ENCODE measurements at places on chromosomes 7 and 10. TPM values are rescaled to one million over a fixed set of nuclear protein-coding genes. Genes with fewer than 3 reads are reported as not detected.

The MYH16 gene
- not detected for polyA plus RNA-seq

The NAT16 gene
- not detected for polyA plus RNA-seq

The FAM241B gene
- polyA plus RNA-seq = 5.3 TPM

The MSMB gene
- not detected for polyA plus RNA-seq

The NRCAM gene
- 0.15 TPM for polyA plus RNA-seq

The ZC3HAV1L gene
- 0.80 TPM for polyA plus RNA-seq

- no peak for DNase-seq
These were observed 94.6 kb upstream of the SMNDC1 start for GRCh38 chr10:110399106-110399964.

DNA sequence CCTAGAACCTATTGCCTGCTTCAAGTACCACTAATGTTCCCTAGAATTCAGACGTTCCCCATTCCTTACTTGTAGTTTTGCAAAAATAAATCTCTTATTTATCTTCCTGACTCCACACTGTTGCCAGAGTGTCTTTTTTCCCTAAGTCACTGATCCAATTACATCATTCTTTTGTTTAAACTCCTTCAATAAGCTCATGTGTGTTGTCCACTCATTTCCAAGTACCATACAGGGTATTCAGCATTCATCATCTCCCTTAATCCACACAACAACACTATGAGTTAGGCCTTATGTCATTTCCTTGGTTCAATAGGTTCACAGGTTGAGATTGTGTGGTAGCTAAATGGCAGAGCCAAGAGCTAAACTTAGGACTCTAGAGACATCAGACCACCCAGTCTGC is 119.9 kb upstream of the RHOBTB1 start:
- DNase-seq = no peak

DNA sequence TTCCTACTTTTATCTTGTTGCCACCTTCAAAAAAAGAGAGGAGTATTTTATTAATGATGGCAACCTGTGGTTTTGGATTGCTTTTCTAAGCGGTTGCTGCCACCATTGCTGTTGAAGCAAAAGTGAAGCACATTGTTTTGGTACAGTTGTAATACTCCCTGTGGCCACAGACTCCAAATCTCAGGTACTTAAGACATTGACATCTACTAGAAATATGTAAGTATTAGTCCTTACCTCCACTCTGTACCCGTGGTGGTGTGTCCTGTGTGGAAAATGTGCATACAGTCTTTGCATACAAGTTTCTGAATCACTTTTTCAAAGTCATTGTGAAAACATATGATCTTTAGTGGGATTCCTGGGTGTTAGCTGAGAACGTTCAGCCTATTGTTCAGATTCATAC is 85.7 kb downstream of the ANLN start:
- DNase-seq = no peak

DNA sequence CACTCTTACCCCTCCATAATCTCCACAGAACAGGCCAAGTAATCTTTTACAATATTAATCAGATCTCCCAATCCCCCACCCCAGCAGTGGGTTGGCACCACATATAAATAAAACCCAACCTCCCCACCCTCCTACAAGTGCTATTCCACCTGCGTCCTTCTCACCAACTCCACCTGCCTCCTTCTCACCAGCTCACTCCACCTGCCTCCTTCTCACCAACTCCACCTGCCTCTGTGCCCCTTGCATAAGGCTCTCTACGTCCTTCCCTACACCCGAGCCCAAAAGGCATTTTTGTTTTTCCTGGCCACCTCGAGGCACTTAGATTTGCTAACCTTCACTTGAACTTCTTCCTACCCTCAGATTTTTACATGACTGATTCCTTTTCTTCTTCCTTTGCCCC is 89.7 kb downstream of the ATE1 start:
- DNase-seq = no peak

- no peak for DNase-seq
These were observed 49.9 kb downstream of the DNAJC1 start for GRCh38 chr10:21953585-21954057.

DNA sequence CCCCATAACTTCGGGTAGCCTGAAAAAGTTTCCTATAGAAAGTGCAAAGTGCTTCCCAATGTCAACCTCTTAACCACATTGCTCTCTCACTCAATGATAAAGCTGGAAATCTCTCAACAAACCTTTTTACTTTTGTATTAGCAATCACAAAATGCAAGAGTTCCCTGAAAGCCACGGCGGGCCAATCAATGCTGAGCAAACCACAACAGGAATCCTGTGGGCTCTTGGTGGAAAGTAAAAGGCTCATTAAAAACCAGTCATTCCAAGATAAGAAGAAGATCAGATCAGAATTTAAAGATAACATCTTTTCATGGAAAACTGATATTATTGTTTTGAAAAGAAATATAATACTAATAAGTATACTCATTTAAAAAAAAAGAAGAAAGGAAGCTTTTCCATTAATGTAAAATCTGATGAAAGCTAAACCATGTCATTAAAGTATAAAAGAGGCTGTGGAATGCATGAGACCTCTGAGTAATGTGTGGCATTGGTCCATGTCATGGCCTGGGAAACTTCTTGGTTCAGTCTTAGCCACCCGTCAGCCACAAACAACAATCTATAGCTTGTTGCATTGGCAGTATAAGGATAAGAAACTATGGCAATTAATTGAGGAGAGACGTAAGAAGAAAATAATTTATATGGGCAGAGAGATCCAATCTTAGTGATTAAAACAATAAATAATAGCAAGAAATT is 1066.1 kb upstream of the SORCS1 start:
- no peak for DNase-seq

DNA sequence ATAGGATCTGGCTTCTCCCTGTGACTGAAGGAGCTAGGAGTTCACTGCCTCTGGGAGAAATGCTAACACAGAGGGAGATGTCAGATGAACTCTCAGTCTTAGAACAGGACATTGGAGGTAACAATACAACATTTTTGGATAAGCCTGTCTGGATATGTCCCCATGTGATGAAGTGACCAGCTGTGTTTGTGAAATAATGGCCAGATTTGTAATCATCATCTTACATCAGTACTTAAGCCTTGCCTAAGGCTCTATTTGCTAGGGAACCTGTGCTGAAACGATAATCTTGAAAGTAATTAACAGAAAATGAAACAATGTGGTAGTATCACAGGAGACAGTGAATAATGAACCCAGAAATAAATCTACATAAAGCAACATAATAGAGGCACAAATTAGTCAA is 56.2 kb downstream of the CRPPA start:
- no peak for DNase-seq

- DNase-seq = no peak
These were observed 620.0 kb downstream of the CNTNAP2 start for GRCh38 chr7:146736446-146737190.

DNA sequence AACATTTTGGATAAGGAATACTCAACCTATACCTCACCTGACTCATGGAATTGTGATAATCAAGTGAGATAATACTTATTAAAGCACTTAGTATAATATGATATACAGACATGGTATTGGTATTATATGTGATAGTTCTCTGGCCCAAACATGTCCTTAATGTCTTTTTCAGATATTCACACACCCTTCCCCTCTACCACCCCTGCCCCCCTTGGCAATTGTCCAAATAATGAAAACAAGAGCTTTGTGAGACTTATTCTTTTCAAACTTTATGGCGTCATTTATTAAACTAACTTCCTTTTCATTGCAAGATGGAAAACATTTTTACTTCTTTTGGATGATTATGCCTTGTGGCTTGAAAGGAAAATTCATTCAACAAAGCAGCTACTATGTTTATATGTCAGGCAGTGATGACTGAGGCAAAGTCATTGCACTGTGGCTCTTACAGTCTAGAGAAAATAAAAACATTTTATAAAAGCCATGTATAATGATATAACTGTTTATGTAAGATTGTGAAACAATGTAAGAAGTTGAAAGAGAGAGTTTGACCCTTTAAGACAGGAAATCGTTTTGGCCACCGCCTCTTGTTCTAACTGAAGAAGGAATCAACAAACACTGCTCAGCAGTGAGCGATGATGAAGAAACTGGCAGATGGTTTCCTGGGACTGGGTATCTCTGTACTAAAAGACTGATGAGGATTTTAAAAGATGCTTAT is 27.4 kb downstream of the MINPP1 start:
- peak; percentile 31 for DNase-seq

GRCh38 chr10:33345236-33345635 is 10.8 kb upstream of the NRP1 start:
- DNase-seq = no peak

Data from heart left ventricle (tissue), 16 donors.